ENCODE measurements at places on chromosomes 3 and 15.

DNA sequence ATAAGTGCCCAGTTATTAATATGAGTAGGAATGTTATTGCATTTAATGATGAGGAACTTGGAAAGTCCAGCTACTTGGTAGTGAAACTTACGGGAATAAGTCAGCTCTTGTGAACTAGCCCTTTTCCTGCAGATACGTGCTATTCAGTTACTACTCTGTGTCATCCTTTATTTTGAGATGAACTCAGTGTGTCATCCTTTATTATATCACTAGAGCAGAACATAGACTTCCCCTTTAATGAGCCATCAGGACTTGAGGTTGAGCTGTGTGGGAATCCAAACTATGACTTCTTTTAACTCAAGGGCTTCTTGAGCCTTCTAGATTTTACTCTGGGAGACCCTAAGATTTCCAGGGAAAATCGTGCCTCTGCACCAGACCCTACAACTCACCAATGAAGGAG, 3.6 kb downstream of the ACTC1 start:
- DNase-seq, result no peak

DNA sequence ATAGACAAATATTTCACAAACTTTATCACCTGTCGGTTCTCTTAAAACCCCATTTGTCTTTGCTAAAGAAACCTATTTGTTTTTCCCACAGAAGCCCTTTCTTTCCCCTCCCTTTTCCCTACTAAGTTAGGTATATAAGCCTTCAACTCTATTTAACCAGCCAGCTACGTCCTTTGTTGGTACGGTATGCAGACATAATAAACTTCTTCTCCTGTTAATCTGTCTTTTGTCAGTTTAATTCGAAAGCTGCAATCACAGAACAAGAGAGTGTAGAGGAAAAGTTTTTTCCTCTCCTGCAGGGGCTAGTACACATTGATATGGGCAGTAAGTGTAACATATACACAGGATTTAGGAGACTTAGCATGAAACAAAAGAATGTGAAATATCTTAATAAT, 21.9 kb upstream of the C15orf39 start:
- no peak for DNase-seq

GRCh38 chr3:132726341-132726823, 4.2 kb upstream of the NPHP3 start:
- peak; percentile 76 for DNase-seq

DNA sequence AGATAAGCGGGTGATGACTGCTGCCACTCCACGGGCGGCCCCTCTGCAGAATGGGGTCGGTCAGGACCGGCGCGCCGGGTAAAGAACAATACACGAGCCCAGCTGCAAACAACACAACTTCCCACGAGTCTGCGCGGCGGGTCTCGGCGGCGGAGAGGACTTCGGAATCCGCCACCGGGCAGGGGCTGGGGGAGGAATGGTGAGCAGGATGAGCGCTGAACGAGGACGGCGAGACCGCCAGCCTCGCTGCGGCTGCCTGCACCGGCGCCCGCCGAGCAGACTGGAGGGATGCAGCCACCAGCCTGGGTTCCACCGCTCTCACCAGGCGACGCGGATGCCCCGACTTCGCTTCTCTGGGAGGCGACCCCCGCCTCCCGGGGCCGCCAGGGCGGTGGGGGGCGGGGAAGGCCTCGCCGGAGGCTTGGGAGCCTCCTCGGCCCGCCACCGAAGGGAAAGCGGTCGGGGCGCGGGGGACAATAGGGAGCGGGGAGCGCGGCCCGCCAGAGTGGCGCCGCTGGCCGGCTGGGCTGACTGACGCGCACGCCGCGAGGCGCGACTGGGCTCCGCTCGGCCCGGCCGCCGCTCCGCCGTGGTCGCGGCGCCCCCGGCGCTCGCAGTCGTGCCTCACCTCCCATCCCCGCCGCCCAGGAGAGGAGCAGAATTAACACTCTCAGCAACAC, 515 bp downstream of the ADAM10 start:
- DNase-seq, result no peak

DNA sequence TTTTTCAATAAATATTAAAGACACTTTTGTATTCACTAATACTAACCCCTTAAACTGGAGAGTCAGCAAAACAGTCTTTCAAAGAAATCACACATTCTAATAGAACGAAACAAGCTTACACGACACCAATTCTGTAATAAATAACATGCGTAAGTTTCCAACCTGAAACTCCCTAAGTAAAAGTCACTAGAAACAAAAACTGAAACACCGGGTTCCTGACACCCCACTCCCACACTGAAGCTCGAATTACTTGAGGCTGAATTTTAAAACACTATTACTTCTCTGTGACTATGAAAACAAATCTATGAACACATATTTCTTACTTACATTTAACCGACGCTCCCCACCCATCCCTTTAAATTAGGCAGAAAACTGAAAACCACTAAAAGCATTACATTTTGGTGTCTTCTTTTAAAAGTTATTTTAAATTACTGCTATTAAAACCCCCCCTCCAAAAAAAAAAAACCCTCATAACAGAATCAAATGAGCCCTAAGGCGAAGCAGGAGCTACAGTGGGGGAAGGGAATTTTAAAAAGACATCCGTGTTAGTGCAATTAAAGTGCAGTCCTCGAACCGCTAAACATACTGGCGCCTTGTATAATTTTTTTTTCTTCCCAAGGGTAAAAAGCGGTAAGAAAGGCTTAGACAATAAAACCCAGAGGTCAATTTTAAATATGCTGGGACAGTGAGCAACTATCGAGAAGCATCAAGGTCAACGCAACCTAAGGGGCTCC, 878 bp downstream of the SPPL2A start:
- DNase-seq, result peak; percentile 23

GRCh38 chr15:43251871-43252250, 14.9 kb downstream of the TGM5 start:
- no peak for DNase-seq

GRCh38 chr3:129506231-129506742, 22.2 kb upstream of the RHO start:
- no peak for DNase-seq

GRCh38 chr3:58408906-58409305, 24.7 kb downstream of the PDHB start:
- DNase-seq, result no peak

- DNase-seq, result no peak
Measured at GRCh38 chr3:134252766-134253165, 2.1 kb upstream of the RYK start.

DNA sequence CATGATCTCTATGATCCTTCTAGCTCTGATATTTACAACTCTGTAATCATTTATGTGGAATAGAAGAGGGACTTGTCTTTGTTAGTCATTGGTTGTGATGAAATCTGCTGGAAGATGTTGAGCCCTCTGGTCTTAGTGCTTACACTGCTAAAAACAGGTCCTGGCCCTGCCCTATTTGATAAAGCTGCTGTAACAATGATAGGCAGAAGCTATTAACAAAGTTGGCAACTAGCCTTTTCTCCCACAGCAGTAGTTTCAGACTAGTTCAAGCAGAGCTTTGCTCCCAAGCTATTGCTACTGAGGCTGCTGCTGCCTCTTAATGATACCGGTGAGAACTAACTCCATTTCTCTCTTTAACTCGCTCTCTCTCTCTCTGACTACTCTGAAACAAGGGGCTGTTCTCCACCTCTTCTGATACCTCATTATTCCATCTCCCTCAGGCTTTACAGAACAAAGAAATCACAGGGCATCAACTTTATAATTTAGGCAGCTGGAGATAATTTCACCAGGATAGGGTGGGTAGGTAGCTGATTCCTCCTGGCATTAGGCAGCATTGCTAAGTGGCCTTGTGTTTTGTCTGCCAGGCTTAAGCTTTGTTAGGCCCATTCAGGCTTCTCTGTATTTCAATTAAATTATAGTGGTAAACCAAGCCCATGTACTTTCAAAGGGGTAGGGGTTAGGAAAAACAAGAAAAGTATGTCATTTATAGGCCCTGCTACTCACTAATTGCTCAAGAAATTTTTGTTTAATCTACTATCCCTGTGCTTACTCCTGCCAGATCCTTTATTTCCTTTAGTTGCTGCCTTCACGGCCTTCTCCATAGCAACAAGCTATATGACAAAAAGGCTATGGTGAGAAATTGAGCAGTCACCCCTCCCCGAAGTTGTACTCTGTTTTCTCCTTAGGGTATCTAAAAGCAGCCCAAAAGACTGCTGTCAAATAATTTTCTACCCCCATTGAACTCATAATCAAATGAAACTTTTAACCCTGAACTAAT, 139.6 kb downstream of the RBPMS2 start:
- DNase-seq, result peak; percentile 47

DNA sequence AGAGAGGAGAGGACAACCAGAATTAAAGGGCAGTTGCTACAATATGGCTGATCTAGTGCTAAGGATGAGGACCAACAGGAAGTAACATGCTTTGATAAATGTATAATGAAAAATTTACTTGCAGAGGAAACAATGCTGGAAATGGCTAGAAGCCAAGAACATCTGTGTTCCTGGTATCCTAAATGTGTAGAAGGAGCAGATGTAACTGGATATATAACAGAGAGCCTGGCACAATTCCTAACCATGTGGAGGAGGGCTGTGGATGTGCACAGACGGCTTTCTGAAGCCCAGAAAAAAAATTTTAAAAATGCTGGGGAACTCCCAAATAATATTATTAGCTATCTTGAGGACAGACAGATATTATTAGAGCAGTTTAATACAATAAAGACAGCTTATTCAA, 159.4 kb upstream of the GBE1 start:
- no peak for DNase-seq

GRCh38 chr15:64275934-64276333, 80.0 kb downstream of the CSNK1G1 start:
- DNase-seq, result no peak

- DNase-seq, result peak; percentile 19
Measured at GRCh38 chr3:852033-852432, 240.8 kb upstream of the CNTN6 start.

- no peak for DNase-seq
Measured at GRCh38 chr3:192001218-192001617, 540.3 kb downstream of the PYDC2 start.

GRCh38 chr15:92425578-92426225, 32.0 kb downstream of the ST8SIA2 start:
- no peak for DNase-seq

GRCh38 chr3:93981649-93982048, 1.7 kb downstream of the ARL13B start:
- no peak for DNase-seq

GRCh38 chr3:23565041-23565775, 240.5 kb upstream of the UBE2E1 start:
- no peak for DNase-seq

DNA sequence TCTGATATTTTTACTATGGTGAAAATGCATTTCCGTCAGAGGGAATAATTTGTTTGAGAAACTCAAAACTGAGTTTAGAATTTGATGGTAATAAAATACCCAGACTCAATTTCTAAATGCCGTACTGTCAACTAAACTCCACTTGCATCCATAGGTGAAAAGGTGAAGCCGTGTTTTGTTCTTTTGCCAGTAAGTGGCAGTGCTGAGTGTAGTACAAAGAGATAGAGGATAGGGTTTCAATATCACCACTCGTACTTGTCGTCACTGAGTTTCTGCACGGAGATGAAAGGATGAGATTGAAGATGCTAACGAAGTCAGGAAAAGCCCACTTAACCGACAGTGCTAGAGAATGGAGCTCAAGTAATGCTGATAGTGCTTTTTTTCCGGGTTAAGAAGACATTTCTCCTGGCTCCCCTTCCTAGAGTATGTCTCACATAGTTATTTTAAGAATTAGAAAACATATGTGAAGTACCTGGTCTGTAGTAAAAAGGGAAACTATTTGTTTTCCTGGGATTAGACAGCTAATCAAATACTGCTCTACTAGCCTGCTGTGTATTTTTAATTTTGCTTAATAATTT, 345.1 kb downstream of the IL5RA start:
- DNase-seq, result peak; percentile 56

- no peak for DNase-seq
Measured at GRCh38 chr3:85304360-85304964, 345.7 kb downstream of the CADM2 start.

Data from cerebellar cortex (tissue), 1 donor.